ENCODE measurements at places on chromosomes 2 and 18.

DNA sequence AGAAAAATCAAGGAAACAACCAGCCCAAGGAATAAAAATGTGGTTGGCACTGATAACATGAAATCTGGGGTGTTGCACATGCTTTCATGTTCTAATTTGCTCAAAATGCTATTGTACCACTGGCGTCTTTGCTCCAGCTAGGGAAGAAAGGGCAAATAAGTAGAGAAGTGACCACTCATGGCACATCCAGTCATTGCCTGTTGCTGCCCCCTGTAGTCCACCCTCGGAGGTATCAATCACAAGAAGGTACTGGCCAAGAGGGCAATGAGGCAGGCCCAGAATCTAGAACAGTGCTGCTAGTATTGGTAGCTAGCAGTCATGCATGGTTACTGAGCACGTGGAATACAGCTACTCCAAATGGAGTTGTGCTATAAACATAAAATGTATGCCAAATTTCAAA, 213.4 kb downstream of the CDCA7 start:
- DNase-seq = no peak

GRCh38 chr2:118842661-118843482, 4.6 kb downstream of the EN1 start:
- DNase-seq = no peak

GRCh38 chr2:54704688-54705605, 18.5 kb upstream of the EML6 start:
- no peak for DNase-seq

DNA sequence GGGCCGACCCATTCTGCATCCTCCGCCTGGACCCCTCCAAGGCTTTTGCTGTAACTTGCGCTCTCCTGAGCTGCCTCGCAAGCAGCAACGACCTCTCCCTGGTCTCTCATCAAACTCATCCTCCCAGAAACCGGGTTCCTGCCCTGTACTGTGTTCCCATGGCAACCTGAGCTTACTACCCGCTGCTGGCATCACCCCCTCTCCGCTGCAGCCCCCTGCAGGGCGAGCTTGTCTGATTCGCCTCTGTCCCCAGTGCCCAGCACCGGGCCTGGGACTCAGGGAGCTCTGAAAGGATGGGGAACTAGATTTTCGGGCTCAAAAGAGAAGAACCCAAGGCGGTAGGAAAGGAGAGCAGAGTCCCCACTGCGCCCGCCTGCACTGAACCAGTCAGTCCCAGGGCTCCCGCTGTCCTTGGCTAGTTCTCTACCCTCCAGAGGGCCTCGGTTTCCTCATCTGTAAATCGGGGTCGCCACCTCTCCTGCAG, 463 bp downstream of the HS1BP3 start:
- no peak for DNase-seq

DNA sequence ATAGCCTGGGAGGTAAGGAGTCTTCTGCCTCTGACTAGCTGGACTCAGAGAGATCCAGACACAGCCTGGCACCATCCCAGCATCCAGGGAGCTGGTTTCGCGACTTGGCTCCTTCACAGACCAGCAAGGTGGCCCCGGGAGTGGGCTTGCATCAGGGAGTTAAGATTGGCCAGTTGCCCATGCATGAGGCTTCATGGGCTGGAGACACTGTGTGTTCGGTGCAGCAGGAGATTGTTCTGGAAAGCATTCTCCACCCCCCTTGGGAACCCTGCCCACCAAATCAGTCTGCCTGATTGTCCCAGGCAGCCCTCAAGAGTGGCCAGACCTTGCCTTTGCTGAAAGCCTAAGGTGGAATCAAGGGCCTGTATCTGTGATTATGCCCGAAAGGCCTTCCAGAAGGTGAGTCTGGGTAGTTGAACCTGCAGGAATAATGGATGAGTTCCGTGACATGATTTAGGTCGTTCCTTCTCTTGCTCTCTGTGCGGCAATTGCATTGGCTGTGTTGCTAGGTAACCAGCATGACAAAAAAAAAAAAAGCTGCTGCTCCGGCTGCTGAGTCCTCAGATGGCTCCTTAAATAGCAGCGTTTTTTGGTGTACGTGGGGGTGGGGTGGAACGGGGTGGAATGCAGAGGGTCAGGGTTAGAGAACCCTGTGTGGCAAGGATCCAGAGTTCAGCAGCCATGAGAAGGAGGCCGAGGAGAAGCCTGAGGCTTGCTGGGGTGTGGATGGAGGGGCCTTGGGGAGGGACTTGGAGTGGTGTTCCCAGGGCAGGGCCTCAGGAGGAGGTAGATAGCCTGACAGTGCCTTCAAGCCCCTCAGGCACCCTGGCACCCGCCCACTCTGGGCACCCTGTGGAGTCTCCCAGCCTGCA, 93.0 kb upstream of the MCFD2 start:
- DNase-seq = no peak

GRCh38 chr2:118846953-118847761, at the start of gene EN1:
TSS of gene EN1 (minus strand) at chr2:118847648. CDS start at chr2:118847167, 481 bp downstream.
- no peak for DNase-seq

Data from stimulated activated CD4-positive, alpha-beta T cell treated with anti-CD3 and anti-CD28 coated beads, Interleukin-12 subunit alpha, Interleukin-12 subunit beta, amount 100 ng/mL, for 24 hours (primary cell).